ENCODE measurements at places on chromosomes 7 and 10. TPM values are rescaled to one million over a fixed set of nuclear protein-coding genes. Genes with fewer than 3 reads are reported as not detected.
A peak's percentile ranks its signal among the peaks of the same experiment; 100 is the strongest.

DNA sequence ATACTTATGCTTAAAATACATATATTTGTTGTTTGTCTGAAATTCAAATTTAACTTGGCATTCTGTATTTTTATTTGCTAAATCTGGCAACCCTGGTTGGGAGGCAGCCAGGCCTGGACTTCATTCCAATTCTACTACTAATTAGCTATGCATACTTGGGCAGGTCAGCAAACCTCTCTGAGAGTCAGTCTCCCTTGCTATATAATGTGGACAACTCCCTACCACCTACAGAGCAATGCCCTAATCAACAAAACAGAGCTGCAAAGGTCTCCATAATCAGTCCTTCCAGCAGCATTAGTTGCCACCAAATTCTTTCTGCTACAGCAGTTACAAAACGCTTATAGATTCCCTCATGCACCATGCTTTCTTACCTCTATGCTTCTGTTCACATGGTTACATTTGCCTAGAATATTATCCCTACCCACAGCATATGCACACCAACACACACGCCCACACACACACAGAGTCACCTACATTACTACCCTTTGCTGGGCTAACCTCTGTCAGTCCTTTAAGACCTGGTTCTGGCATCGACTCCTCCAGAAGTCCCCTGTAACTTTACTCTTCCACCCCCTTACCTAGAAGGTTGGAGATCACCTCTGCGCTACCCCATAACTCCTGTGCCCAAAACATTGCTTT, 188.7 kb downstream of the FGFR2 start:
- no peak for DNase-seq

GRCh38 chr10:21990449-21990848, 13.1 kb downstream of the DNAJC1 start:
- DNase-seq = no peak

DNA sequence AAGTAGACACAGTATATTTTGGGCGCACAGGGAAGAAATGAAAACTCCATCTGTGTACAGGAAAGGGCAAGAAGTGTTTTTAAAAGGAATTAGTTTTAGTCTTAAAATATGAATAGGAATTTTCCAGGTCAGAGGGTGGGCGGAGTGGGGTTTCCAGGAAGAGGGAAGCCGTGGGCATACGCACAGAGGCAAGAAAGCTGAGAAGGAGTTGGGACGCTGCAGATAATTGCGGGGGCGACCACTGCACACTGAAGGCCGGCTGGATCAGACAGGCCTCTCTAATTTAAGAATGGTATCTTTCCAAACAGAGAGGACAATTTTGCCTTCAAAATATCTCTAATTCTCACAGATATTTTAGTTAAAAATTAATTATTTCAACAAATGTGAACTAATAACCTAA, 189.1 kb upstream of the INHBA start:
- DNase-seq = no peak

Gene NUTM2A
- polyA plus RNA-seq = 4.8 TPM

GRCh38 chr7:135943134-135943879, 33.9 kb downstream of the MTPN start:
- peak; percentile 24 for DNase-seq

GRCh38 chr10:13904064-13904463, 317.3 kb downstream of the PRPF18 start:
- no peak for DNase-seq

Gene SLC13A4
- 5.0 TPM for polyA plus RNA-seq

GRCh38 chr10:74855027-74855426, 28.6 kb downstream of the KAT6B start:
- DNase-seq = no peak

Gene NRP1
- polyA plus RNA-seq = 158 TPM

GRCh38 chr10:53209944-53210611, 437.5 kb upstream of the MBL2 start:
- DNase-seq = peak; percentile 54

Gene ADCY1
- polyA plus RNA-seq = 3.6 TPM
